T-helper 17 cell (primary cell): ENCODE measurements at places on chromosomes 2 and 18. TPM values are rescaled to one million over a fixed set of nuclear protein-coding genes. Genes with fewer than 3 reads are reported as not detected.
A peak's percentile ranks its signal among the peaks of the same experiment; 100 is the strongest.

DNA sequence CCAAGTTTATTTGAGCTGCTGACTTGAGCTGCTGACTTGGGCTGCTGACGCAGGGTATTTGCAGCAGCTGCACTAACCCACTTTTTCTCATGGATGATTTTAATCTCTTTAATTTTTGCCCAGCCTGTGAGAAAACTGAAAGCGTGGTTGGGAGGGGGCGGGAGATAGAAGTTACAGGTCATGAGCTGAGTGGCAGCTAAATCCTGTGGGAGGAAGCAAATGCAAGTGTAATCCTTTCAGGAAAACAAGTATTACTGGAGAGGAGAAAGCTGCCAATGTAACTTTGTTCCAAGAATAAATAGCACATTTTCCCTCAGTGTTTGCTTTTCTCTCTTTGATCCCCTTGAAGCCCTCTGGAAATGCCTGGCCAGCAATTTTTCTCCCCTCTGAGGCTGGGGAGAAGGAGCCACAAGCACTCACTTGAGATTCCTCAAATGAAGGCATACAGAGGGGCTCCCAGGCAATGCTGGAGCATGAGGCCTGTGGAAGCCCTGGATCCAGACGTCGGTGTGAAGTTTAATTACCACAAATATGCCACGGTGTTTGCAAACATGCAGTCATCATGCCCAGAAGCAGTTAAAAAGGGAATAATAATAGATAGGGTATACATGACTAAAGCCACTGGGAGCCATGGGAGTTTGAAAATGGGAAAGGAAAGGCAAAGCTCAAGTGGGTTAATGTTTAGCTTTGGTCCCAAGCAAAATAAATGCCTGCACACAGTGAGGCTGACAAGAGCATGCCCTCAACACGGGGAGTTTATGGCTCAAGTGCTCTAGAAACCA is 10.4 kb upstream of the EVA1A start:
- H3K27me3 ChIP-seq: peaks cover 39% of the 10 kb centered on the region
- no peaks in the 10 kb centered on the region for H3K4me1 ChIP-seq
- H3K27ac ChIP-seq: no peak overlapping the region
- no peak overlapping the region for H3K4me3 ChIP-seq
- DNase-seq: no peak

GRCh38 chr2:141103216-141103615 is 1027.6 kb downstream of the LRP1B start:
- H3K27me3 ChIP-seq: no peaks in the 10 kb centered on the region
- H3K4me1 ChIP-seq: no peaks in the 10 kb centered on the region
- H3K27ac ChIP-seq: no peak overlapping the region
- no peaks in the 10 kb centered on the region for H3K36me3 ChIP-seq

DNA sequence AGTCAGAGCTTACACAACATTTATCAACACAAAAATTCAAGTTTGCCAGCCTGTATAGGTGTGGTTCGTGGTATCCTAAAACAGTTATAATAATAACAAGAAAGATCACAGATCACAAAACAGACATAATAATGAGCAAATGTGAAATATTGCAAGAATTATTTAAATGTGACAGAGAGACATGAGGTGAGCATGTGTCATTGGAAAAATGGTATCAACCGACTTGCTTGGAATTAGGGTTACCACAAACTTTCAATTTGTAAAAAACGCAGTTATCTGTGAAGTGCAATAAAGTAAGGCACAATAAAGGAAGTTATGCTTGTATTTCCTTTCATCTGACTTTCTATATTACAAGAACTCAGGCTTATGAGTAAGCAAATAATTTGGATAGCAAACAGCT is 116.8 kb downstream of the IKZF2 start:
- H3K27me3 ChIP-seq: no peaks in the 10 kb centered on the region
- no peaks in the 10 kb centered on the region for H3K36me3 ChIP-seq

- no peak for DNase-seq
- H3K4me3 ChIP-seq: no peak overlapping the region
- peaks cover 6% of the 10 kb centered on the region for H3K36me3 ChIP-seq
- H3K27ac ChIP-seq: peak overlapping the region; percentile 98
Observed at GRCh38 chr18:13441736-13442135, 223.2 kb downstream of the LDLRAD4 start.

DNA sequence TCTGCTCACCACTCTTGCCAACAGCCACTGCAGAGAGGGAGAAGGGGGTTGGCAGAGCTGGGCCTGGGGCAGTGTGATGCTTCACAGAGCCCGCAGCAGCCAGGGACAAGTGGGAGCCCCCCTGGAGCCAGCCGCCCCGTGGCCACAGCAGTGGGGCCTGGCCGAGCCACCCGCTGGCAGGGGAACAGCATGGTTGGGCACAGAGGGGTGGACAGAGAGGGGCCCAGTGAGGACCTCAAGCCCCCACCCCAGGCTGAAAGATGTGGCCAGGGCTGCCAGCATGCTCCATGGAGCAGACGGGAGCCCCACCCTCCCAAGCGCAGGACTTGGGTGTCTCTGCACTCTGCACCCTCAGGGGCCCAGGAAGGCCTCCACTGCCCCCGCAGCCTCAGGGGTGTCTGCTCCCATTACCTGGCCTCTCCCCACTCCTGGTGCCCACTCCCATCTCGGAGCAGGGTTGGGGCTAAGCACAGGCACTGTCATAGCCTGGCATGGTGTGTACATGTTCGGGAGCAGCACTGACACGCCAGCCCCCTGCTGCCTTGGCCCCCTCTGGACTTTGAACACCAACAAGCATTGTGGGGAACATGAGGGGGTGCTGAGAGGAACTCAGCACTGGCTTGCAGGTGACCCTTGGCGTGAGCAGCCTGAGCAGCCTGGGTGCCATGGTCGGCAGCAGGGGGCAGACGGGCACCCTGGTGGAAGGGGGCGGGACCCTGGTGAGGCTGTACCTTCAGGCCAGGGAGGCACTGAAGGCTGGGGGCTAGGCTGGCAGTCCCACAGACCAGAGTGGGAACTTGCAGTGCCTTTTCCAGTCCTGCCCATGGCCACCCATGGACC is 279.6 kb upstream of the CYP26B1 start:
- H3K4me3 ChIP-seq: no peak overlapping the region
- no peaks in the 10 kb centered on the region for H3K36me3 ChIP-seq
- no peak overlapping the region for H3K27ac ChIP-seq
- no peaks in the 10 kb centered on the region for H3K4me1 ChIP-seq
- no peaks in the 10 kb centered on the region for H3K27me3 ChIP-seq

DNA sequence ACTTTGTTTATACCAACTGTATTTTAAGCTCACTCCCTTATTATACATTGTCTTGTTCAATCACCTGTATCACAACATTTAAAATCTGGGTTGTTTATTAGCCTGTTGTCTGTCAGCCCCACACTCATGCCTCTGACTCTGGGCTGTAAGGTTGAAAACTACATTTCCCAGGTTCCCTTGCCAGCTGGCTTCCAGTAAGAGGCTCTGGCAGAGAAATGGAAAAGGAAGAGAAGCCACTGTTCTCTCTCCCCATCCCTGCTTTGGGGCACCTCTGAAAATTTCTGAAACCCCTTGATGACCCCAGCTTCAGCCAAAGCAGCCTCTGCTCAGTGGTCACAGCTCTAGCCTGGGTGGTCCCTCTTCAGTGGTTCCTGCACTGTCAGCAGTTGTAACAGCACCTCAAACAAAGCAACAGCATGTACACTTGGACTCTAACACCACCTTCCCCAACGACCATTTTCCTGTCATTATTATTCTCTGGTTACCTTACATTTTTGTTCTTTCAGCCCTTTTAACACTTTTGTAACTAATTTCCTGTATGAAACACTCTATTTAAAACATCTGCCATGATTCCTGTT is 108.9 kb upstream of the LGALSL start:
- no peaks in the 10 kb centered on the region for H3K4me1 ChIP-seq
- DNase-seq: no peak
- H3K27ac ChIP-seq: no peak overlapping the region
- H3K36me3 ChIP-seq: peaks cover 3% of the 10 kb centered on the region
- peaks cover 45% of the 10 kb centered on the region for H3K27me3 ChIP-seq

DNA sequence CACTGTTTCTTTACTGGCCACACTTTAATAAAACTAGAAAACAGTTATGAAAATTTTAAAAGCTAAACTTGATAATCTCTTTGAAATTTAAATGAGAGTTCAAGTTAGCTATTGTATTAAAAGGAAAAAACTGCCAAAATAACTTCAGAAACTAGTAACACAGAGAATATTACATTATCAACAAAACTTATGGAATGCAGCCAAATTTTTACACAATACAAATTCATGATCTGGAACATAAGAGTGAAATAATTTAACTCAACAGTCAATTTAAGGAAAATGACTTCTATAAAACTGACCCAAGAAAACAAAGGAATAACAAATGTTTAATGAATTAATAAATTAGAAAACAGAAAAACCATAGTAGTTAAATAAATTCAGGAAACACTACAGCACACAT is 65.0 kb downstream of the TCF4 start:
- no peak for DNase-seq
- H3K27me3 ChIP-seq: no peaks in the 10 kb centered on the region
- no peaks in the 10 kb centered on the region for H3K36me3 ChIP-seq
- H3K4me1 ChIP-seq: no peaks in the 10 kb centered on the region

GRCh38 chr18:27717816-27718215 is 459.1 kb downstream of the CDH2 start:
- DNase-seq: no peak
- H3K36me3 ChIP-seq: no peaks in the 10 kb centered on the region
- H3K4me3 ChIP-seq: no peak overlapping the region
- no peak overlapping the region for H3K27ac ChIP-seq
- H3K4me1 ChIP-seq: no peaks in the 10 kb centered on the region

DNA sequence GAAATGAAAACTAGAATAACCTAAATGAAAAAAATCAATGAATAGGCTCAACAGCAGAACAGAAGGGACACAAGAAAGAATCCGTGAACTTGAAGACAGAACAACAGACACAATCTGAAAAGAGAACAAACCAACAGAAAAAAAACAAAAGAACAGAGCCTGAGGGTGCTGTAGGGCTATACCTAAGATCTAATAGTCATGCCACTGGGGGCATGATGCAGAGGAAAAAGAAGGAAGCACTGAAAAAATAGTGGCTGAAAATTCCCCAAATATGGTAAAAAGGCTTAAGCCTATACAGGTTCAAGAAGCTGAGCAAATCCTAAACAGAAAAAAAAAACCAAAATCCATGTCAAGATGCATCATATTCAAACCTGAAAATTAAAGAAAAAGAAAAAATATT is 50.3 kb downstream of the KANSL3 start:
- peaks cover 19% of the 10 kb centered on the region for H3K4me1 ChIP-seq
- H3K36me3 ChIP-seq: peaks cover 5% of the 10 kb centered on the region
- H3K27me3 ChIP-seq: no peaks in the 10 kb centered on the region
- peak overlapping the region; percentile 32 for H3K27ac ChIP-seq

DNA sequence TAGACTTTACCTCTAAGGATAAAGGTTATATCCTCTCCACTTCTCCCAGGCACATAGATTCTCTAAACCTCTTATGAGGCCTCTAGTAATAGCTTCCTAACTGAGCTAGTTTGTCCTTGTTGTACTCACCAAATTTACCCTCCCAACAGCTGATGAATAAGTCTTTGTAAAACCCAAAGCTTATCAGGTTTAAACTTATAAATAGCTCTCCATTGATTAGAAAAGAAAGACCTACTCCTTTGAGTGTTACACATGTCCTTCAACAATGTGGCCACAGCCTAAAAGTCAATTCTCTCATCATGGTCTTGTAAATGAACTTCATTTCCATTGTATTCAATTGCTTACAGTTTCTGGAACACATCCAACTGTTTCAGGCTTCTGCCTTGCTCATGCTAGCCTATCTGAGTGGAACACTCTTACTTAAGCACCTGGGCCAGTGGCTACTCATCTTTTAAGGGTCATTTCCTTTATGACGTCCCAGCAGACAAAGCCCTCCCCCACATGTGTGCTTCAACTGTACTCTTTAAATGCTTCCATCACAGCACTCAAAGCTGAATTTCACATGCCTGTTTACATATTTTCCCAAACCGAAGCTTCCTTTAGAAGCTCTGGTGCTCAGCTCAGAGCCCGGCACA is 131.6 kb downstream of the CDH2 start:
- H3K27me3 ChIP-seq: no peaks in the 10 kb centered on the region
- H3K4me3 ChIP-seq: no peak overlapping the region
- no peak for DNase-seq
- H3K36me3 ChIP-seq: no peaks in the 10 kb centered on the region
- no peaks in the 10 kb centered on the region for H3K4me1 ChIP-seq
- no peak overlapping the region for H3K27ac ChIP-seq

DNA sequence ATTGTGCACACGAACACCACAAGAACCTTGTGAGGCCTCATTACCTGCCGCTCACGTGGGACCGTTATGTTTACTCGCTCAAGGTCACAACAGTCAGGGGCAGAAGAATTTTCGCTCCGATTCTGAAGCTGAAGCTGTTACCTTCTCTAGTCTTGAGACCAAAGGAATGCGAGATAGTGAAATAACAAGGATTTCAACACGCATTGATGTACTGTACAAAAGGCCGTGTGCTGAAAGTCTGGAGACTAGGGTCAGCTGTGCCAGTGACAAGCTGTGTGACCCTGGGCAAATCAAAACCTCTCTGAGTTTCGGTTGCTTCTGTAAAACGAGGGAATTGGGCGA is 583 bp downstream of the NEMP2 start:
- no peaks in the 10 kb centered on the region for H3K36me3 ChIP-seq
- peak overlapping the region; percentile 96 for H3K4me3 ChIP-seq
- peak; percentile 34 for DNase-seq

DNA sequence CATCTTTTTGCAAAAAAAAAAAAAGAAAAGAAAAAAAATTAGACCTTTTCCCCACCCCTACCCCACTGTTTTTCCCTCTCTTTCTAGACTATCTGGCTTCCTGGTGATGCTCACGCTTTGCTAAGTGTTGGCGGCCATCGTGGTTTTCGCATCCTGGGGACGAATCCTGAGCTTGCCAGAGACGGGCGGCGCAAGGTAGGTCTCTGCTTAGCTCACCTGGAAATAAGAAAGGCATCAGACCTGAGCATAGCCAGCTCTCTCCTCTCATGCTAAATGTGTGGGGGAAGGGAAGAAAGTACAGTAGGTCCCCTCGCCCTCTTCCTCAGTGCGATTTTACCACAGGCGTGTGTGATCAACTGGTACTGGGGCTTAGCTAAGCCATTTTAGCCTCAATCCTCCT is 90.5 kb downstream of the KLHL29 start:
- no peak overlapping the region for H3K4me3 ChIP-seq
- H3K27ac ChIP-seq: no peak overlapping the region
- no peaks in the 10 kb centered on the region for H3K36me3 ChIP-seq
- H3K27me3 ChIP-seq: peaks cover 59% of the 10 kb centered on the region
- no peak for DNase-seq

GRCh38 chr18:3110034-3110752 is 97.2 kb upstream of the LPIN2 start:
- H3K4me1 ChIP-seq: no peaks in the 10 kb centered on the region
- no peaks in the 10 kb centered on the region for H3K27me3 ChIP-seq
- H3K4me3 ChIP-seq: no peak overlapping the region

Gene STEAP3
- 0.13 TPM for total RNA-seq

Gene GPR35
- 5.4 TPM for total RNA-seq

Gene SERPINB4
- not detected for total RNA-seq

Gene ATL2
- total RNA-seq: 56.9 TPM

Gene ERMN
- total RNA-seq: 11.6 TPM
